Islet precursor cell (in vitro differentiated cells): ENCODE measurements at places on chromosomes 2 and 18.

DNA sequence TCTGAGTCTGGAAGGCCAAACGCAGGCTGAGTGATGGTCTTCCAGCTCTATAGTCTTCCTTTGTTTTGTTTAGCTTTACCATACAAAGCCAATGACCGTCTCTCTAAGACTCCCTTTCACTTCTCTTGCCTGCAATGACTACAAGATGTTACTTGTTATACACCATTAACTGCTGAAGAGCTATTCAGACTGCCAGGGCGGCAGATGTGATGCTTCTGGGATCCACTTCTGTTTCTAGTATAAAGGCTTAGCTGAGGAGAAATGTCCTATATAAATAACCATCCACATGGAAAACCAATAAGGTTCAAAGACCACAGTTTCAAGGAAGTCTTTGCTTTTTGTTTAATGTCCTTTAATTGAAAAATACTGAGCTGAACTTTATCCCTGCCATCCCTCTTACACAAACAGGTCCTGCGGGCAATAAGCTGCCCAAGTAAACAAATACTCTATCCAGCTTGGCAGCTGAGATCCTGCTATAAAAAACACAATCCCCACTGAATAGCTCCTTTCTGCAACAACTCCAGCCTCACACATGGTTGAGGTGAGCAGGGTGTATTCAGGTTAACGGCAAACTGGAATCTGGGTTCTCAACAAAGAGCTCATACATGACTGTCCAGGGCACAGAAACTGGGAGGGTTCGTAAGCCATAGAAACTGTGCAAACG, 124.6 kb downstream of the VIT start:
- DNase-seq = peak; percentile 32

DNA sequence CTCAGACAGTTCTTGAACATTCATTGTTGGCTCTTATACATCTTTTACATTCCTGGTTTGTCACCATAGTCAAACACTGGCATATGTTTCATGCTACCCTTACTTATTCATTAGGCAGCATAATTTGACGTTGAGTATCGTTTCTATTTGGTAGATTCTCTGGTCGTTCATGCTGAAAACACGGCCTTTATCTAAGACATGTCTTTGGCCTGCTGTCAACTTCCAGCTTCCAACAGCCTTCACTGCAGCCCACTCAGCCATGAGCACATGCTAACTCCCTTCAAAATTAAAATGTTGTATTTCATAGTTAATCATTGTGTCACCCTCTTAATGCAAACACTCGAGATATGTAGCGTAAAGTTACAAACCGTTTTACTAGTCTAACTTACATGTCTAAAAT, 493.0 kb upstream of the NRP2 start:
- DNase-seq = no peak

DNA sequence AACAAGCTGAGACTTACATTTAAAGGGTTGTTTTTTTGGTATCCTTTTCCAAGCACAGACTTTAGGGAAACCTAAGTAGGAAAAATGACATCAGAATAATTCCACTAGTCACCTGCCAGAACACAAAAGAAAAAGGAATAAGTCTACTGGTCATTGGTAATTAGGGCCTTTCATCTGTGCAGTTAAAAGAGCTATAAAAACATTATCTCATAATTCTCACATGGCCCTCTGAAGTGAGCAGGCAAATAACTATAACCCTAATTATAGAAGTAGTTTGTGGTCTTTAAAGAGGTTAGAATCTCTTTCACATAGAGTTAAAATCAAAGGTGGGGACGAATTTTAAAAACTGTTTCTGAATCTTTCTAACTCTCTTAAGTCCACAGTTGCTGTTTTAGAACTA, 111.1 kb upstream of the B3GNT2 start:
- DNase-seq = no peak

- no peak for DNase-seq
These were observed 162.2 kb downstream of the INSIG2 start for GRCh38 chr2:118250463-118250862.
